NCI-H524 treated with DMSO at 0.1 percent for 48 hours (cell line): ENCODE measurements at places on chromosomes 16 and 17.

DNA sequence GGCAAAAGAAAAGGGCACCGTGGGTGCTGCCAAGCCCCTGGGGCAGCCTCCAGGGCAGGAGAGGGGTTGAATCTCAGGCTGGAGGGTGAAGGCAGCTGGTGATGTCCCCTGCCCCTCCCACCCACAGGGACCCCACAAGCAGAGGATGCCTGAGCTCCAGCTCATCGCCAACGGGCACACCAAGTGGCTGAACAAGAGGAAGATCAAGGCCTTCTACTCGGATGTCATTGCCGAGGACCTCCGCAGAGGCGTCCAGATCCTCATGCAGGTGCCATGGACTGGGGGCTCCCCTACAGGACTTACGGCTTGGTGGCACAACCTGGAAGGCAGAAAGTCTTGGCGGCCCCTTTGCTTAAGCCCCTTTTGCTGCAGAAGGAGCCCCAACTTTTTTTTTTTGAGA lies 21.8 kb downstream of the SLC12A3 start:
- no peak for DNase-seq

DNA sequence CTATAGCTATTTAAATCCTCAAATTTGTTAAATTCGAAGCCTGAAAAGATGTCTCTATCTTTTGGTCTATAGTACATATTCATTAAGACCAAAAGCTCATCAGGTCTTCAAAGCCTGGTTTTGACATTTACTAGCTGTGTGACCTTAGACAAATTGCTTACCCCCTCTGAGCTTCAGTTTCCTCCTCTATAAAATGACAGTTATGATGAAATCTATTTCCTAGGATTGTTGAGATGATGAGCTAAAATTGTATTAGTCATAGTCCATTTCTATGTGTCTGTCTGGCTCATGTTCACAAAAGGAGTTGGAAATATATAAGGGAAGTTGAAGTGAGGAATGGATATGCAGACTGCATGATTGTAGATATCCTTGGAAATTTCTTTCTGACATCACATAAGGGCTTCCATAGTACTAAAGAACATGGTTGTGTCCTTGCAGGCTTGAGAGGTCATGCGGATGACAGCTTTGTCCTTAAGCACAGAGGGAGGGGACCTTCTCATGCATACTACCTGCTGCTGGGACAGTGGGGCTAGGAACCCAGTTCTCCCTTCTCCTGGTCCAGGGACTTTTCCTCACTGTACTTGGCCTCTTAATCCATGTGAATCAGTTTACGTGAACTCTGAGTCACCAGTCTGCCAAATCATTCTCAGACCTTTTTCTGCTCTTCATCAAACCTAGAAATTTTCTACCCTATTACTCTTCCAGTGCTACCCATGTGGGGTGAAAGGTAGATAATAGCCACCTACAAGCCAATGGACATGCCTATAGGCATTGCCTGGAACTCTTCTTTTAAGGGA lies 487.5 kb upstream of the SALL1 start:
- no peak for DNase-seq

GRCh38 chr17:61784510-61784909 lies 78.8 kb downstream of the BRIP1 start:
- no peak for DNase-seq

GRCh38 chr16:19299565-19299964 lies 14.0 kb downstream of the CLEC19A start:
- DNase-seq: no peak

GRCh38 chr17:606508-607250 lies 108.0 kb downstream of the VPS53 start:
- DNase-seq: no peak

DNA sequence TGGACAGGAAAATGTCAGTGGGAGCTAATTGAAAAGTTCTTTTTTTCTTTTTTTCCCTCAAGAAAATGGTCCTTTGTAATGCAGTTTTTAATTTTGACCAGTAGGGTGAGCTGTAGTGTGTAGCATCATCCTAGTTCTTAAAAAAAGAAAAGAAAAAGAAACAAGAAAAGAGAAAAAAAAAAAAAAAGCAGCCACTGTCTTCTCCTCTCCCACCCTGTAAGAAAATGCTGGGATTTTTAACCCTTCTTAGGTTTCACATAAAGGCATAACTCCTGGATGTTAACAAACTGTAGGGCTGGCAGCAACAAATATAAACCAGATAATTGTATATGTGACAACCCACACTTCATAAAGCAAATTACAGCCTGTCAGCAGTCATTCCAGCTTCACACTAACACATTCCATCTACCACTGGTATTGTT lies 78.1 kb downstream of the SKAP1 start:
- DNase-seq: no peak

DNA sequence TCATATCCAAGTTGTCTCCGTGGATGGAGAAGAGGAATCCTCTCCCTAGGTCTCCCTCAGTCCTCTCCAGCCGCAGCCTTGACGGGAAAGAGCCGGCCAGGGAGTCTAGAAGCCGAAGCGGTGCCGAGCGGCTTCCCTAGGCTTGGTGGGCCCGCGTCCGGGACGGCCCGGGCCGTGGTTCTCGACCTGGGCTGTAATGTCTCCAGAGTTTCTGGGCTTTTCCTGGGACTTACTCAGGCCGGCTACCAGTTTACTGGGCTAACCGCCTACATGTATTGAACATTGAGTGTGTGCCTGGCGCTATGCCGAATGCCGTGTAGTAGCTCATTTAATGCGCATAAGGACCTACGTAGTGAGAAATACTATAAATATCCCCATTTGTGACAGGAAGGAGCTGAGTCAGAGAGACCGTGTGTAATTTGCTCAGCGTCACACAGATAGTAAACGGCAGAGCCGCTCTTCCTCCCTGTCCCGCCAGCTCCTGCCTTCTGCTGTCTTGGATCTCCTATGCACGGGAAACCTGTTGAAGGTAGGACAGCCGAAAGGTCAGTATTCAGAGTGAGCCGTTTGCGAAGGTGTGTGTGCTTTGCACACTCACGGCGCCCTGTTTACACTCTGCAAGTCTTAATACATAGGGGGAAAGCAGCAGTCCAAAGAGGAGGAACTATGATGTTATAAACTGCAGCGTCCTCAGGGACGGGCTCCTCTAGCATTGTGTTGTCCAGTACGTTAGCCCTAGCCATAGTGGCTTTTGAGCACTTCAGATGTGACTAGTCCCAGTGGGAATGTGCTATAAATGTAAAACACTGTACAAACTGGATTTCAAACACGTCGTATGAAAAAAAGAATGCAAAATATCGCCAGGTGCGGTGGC lies 723 bp upstream of the SPAG5 start:
- DNase-seq: no peak

- no peak for DNase-seq
Measured at GRCh38 chr16:27084307-27085028, 17.7 kb downstream of the C16orf82 start.

- DNase-seq: no peak
Measured at GRCh38 chr17:47276444-47276843, 22.8 kb downstream of the ITGB3 start.

- DNase-seq: no peak
Measured at GRCh38 chr17:63956296-63956920, 16.3 kb downstream of the SCN4A start.

GRCh38 chr17:79251824-79252223 lies 177.2 kb downstream of the ENGASE start:
- no peak for DNase-seq

DNA sequence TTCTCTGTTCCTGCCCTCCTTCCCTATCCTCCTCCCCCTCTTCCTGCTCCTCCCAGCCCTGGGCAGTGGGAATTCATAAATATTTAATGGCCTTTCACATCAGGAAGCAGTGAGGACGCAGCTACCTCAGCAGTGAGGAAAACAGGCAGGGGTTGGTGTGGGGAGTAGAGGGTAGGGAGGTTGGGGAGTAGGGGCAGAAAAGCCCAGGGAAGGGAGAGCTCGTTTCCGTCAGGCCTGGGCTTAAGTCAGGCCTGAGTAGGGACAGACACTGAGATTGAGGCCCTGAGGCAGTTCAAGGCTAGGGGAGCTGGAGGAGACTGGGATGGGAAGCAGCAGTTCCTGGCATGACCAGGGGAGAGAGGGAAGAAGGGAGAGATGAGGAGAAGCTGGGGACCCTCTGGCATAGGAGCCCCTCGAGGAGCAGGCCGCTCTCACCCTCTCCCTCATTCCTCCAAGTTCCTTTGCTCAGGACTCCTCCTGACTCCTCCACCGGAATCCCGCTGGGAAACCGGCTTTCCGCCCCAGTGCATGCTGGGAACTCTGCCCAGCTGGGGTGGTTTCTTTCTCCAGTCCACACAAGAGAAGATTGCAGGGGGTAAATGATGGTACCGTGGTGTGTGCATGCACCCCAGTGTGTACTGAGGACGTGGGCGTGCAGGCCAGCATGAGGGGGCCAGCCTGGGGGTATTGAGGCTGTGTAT lies 6.2 kb downstream of the SAMD14 start:
- DNase-seq: no peak

GRCh38 chr17:82505296-82505695 lies 14.2 kb upstream of the FOXK2 start:
- DNase-seq: no peak

DNA sequence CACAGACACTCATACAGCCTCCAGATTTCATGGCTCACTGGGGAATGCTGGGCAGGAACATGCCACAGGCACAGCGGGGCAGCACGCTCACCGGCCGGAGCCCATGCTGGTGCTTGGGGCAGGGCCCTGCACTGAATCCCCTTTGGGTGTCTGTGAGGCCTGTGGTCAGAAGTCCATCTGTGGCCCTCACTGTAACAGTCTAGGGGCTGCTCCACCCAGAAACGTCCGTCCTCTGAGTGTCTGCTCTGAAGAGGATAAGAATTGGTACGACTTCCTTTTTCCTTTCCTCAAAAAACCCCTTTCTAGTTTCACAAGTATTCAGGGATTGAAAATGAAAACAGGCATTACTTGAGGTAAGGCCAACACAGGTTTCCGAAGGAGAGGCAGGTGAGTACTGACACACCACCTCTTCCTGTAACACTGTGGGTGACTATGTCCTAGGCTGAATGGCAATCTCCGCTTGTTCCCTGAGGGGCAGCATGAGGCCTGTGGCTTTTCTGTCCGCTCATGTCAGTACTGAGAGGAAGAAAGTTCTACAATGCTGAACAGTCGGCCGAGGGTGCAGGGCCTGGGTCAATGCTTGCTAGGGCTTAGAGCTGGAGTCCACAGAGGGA lies 42.5 kb downstream of the TMEM11 start:
- no peak for DNase-seq

GRCh38 chr17:41581366-41582060 lies 5.2 kb downstream of the KRT14 start:
- no peak for DNase-seq

DNA sequence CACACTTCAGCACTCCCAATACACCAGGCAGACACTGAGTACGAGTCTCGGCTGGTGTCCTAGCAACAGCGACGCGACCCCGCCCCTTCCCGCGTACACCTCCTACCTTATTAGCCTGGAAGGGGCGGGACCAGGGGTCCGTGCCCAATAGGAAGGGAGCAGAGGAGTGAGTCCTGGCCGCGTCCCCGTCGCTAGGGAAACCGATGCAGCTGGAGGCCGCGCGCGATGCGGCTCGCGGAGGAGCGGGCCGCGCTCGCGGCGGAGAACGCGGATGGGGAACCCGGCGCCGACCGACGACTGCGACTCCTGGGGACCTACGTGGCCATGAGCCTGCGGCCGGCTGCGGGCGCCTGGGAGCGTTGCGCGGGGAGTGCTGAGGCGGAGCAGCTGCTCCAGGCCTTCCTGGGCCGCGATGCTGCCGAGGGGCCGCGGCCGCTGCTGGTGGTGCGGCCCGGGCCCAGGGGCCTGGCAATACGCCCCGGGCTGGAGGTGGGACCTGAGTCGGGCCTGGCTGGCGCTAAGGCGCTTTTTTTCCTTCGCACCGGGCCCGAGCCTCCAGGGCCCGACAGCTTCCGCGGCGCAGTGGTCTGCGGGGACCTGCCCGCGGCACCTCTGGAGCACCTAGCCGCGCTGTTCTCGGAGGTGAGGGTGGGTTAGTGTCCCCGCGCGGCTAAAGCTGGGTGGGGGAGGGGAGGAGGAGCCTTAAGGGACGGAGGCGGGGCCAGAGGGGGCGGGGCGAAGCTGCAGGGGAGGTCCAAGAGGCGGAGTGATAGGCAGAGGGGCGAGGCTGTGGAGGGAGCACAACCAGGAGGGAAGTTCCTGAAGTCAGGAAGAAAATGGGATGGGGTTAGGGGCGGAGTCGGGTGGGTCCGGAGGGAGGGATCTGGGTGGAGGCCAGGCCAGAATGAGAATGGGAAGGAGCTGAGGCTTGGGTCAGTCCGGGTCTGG lies at the start of gene DNAH9:
Gene DNAH9, plus strand, starts transcription at position 197 of the 948 bp plus-strand sequence. Its CDS starts 29 bp downstream, at position 226.
- peak; percentile 24 for DNase-seq

GRCh38 chr16:20938426-20938825 lies 37.9 kb downstream of the LYRM1 start:
- no peak for DNase-seq

- DNase-seq: no peak
Measured at GRCh38 chr16:20867585-20867984, 32.6 kb downstream of the DCUN1D3 start.

GRCh38 chr17:81036197-81036941 lies 1.4 kb downstream of the BAIAP2 start:
- DNase-seq: peak; percentile 97

DNA sequence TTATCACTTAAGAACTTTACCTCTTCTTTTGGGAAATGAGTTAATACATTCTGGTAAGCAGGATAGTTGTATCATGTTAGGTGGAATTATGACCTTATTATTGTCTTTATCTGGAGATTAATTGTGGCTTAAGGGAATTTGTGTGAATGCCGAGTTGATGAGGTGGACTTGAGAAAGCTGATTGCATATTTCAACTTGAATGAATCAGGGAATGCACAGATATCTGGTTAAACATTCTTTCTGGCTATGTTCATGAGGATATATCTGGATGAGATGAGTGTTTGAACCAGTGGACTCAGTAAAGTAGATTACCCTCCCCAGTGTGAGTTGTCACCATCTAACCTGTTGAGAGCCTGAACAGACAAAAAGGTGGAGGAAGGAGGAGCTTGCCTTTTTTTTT lies 326.1 kb upstream of the GOT2 start:
- DNase-seq: no peak

GRCh38 chr17:61239327-61239726 lies 160.3 kb upstream of the TBX2 start:
- no peak for DNase-seq

GRCh38 chr16:10343124-10343760 lies 42.6 kb upstream of the ATF7IP2 start:
- no peak for DNase-seq

GRCh38 chr16:8253718-8254117 lies 336.6 kb downstream of the TMEM114 start:
- DNase-seq: no peak

- DNase-seq: no peak
Measured at GRCh38 chr16:14263769-14264168, 192.7 kb downstream of the MRTFB start.
